Brain pericyte (primary cell): ENCODE measurements at places on chromosomes 7 and 10.

DNA sequence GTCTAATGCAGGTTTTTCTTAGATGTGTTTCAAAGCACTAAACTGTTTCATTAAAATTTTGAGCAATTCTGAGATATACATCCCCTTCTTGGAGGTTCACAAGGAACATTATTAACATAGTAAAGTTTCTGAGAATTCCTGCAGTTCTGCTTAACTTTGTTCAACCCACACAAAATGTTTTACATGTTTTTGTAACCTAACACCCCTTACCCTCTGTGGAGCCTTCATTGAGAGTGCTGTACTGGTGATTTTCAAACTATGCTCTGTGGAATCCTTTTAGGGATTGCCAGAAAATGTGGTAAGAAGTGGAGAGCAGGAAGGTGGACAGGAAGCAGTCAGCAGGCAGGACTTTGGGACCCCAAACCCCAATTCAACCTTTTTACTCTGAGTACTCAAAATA is 53.6 kb upstream of the ABCB5 start:
- no peak for DNase-seq

GRCh38 chr10:77406764-77407430 is 230.7 kb downstream of the KCNMA1 start:
- DNase-seq = no peak

DNA sequence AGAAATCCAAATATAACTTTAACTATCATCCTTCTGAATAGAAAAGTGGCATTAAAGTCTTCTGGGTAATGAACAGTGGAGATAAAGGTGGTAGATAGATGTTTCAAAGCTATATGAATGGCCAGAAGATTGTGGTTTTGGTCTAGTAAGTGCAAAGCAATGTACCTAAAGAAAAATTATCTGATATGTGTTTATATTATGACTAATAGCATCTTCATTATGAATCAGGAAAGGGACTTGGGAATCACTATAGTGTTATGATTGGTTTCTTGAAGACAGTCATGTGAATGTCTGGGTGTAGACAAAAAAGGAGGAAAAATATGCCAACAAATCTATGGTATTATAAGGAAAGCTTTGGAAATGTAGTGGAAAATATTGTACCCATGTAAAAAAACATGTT is 3.0 kb downstream of the ZNF518A start:
- DNase-seq = no peak

- DNase-seq = no peak
Measured at GRCh38 chr7:131182446-131183058, 145.1 kb upstream of the MKLN1 start.

- no peak for DNase-seq
Measured at GRCh38 chr7:20929199-20929598, 142.5 kb upstream of the SP8 start.

DNA sequence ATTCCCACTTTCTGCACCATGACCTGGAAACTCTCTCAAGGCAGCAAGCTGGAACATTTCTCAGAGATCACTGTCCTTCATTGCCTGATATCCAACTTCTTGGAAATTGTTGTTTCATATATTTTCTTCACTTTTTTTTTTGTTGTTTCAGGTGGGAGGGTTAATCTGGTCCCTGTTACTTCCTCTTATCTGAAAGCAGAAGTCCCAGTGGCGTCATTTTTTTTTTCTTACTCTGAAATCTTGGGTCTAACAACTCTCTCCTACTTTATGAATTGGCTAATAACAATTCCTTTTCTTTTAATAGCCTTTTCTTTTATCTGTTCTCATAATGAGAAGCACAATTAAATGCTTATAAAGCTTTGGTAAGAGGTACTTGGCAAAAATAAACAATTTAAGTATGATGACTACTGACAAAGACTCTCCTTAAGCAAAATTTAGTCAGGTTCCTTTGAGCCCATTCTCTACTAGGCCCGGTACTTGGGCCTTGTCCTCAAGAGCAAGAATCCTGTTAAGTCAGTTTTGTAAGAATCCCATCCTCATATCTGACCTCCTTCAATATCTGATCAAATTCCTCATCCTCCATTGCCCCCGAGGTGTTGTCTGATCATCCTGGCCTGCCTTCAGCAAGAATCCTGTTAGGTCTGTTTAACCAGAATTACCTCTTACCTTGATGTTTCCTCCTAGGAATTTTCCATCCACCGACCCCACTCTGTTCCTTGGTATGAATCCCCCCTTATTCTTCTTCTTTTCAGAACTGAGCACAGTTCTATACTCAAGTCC is 11.5 kb upstream of the CC2D2B start:
- no peak for DNase-seq

GRCh38 chr7:93011351-93012294 is 106.2 kb downstream of the SAMD9 start:
- DNase-seq = no peak

- DNase-seq = no peak
Measured at GRCh38 chr10:45548068-45548467, 124.5 kb downstream of the ZFAND4 start.

- no peak for DNase-seq
Measured at GRCh38 chr10:103835096-103836050, 20.0 kb downstream of the SH3PXD2A start.

GRCh38 chr10:12391206-12391605 is 41.9 kb downstream of the CAMK1D start:
- DNase-seq = no peak

DNA sequence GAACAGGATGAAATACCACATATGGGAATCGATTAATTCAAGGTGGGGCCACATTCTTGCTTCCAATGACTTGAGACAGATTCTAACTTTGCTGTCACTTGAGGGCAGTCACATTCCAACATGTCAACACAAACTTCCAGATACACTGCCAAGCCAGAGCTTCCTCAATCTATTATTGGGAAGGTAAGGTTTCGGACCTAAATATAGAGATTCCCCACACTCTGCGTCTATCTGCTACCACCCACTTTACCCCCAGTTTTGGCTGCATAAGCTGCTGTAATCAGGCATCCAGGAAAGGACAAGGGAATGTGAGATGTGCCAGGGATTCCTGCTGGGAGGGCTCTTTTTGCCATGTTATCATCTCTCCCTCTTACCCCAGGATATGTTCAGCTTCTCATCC is 20.5 kb upstream of the DGKI start:
- no peak for DNase-seq

DNA sequence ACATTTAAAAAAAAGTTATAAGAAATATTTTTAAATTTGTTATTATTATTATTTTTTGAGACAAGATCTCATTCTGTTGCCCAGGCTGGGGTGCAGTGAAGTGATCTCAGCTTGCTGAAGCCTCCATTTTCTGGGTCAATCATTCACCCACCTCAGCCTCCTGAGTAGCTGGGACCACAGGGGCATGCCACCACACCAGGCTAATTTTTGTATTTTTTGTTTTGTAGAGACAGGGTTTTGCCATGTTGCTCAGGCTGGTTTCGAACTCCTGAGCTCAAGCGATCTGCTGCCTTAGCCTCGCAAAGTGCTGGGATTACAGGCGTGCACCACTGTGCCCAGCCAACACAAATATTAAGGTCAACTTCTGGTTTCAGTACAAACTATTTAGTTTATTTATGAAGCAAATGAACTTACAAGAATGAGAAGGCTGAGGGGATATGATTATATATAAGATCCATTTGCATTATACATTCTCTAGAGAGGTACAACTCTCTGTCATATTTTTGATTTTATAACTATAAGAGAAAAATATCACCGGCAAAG is 45.9 kb upstream of the FAM133B start:
- DNase-seq = no peak

- DNase-seq = no peak
Measured at GRCh38 chr10:87079106-87079836, 15.4 kb downstream of the GLUD1 start.

DNA sequence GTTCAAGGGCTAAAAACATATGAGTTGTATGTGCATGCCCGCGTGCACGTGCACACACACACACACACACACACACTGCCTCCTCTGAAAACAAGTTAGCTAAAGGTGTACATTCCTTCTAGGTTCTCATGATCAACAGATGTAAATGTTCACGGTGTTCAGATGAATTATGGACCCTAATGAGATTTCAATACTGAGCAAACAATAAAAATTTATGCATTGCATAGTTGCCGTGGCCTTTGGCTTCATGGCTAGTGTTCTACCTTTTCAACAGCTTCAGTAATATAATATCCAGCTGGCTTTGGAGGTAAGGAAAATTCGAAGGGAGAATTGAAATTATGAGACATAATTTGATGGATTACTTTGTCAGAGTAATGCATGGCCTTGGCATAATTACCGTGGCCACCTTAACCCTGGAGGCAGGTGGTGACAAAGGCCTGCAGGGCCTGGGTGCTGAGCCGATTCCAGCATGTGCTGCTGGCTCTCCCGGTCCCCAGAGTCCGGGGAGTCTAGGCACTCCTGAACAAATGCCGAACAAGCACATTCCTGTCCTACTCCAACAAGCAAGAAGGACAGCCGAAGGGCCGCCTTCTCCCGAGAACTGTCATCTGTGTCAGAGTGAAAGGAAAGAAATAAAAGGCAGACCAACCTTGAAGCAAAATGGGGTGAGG is 166.6 kb upstream of the TCF7L2 start:
- no peak for DNase-seq

- no peak for DNase-seq
Measured at GRCh38 chr7:82685214-82685613, 241.6 kb upstream of the CACNA2D1 start.

GRCh38 chr7:142094861-142095260 is 16.7 kb upstream of the MGAM2 start:
- no peak for DNase-seq

GRCh38 chr10:65793738-65794425 is 1132.0 kb upstream of the LRRTM3 start:
- DNase-seq = no peak

GRCh38 chr10:114538181-114538906 is 119.7 kb downstream of the ABLIM1 start:
- DNase-seq = no peak

- no peak for DNase-seq
Measured at GRCh38 chr7:30557245-30557644, 37.4 kb upstream of the GARS1 start.

DNA sequence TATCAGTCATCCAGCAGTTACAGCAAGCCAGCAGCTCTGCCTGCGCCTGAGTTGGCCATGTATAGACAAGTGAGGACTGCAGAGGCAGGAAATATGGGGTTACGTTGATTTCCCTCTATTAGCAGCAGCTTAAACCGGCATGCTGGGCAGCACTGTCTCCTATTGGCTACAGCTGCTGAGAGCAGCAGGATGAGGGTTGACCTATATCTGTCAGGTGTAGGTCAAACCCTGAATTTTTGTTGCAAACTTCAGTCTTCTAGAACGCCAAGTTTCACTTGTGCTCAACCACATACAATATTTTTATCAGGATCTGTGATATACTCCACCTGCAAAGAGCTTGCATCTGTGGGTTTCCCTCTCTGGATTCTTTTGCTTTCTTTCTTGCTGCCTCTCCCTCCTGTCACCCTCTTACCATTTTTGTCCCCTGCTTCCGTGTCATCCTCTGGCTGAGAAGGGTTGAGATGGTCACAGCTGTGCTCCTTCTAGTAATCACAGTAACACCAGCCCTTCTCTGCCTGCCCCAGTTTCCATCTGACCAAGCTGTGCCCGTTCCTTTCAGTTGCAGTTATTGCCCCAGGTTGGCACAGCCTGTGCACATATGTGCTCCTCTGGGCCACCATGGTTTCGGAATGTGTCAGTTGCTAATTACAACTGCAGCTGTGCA is 23.8 kb upstream of the GLCCI1 start:
- no peak for DNase-seq

DNA sequence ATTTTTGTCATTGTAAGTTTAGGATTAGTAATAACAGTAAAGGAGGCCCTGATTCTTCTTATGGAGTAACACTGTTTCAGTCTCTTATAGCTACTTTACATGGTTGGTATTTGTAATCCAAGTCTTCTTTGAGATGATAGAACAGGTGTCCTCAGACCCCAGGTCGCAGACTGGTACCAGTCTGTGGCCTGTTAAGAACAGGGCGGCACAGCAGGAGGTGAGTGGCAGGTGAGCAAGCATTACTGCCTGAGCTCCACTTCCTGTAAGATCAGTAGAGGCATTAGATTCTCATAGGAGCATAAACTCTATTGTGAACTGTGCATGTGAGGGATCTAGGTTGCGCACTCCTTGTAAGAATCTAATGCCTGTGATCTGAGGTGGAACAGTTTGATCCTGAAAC is 77.3 kb downstream of the STK31 start:
- DNase-seq = no peak

DNA sequence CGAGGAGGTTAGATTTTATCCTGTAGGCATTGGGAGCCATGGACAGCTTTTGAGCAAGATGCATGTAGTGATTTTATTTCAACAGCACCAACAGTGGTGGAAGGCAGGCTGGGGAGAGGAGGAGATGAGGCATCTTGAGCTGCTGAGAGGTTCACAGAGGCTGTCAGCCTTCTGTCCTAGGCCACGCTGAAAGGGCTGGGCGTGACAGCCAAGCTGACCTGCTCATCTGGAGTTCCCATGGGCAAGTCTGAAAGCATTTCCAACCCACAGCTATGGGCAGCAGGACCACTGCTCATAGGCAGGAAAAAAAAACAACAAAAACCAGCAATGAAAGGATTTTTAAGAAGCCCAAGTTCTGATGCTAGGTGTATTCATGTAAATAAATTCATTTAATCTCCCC is 7.7 kb downstream of the NEURL1 start:
- DNase-seq = no peak

- DNase-seq = no peak
Measured at GRCh38 chr7:28088901-28089714, 91.5 kb downstream of the JAZF1 start.

DNA sequence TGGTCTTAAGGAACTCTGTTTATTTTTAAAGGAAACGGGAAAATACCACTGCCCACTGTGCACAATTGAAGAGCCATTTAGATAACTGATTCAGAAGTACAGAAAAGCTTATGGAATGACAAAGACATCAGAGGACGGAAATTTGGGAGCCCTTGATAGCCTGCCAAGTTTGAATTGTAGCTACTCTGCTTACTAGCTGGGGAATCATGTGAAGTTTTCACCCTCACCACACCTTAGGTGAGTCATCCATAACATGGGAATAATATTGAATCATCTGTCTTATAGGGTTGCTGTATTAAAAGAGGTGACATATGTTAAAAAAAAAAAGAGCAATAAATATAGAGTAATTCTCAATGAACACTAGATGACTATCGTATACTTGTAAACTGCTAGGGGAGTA is 1104.2 kb downstream of the GATA3 start:
- no peak for DNase-seq

- DNase-seq = no peak
Measured at GRCh38 chr7:47833211-47833610, 115.1 kb downstream of the PKD1L1 start.

- DNase-seq = no peak
Measured at GRCh38 chr7:22320416-22320815, 36.5 kb downstream of the RAPGEF5 start.
